ENCODE measurements at places on chromosomes 2 and 18.

DNA sequence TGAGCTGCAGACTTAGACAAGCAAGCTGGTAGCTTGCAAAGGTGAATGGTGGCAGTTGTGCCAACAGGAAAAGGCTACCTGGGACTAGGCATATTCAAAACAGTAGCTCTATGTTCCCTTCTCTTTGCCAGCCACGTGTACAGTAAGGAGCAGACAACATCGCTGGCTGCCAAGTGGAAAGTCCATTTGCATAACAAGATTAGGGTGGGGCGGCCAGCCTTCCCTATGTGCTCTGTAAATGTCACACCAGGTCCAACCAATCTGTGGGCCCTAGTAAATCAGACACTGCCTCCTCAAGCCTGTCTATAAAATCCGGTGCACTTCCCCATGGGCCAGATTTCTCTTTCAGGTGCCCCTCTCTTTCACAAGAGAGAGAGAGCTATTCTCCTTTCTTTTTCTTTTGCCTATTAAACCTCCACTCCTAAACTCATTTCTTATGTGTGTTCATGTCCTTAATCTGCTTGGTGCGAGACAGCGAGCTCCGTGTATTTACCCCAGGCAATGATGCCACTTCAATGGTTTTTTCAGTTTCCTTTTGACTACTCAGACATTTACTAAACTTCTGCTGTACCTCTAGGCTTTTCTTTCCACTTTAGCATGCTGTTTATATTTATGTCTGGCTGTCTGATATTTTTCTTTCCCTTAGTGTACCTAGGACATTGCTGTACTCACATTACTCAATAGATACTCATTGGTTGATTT, 297.4 kb upstream of the GCFC2 start:
- DNase-seq = peak; percentile 44

DNA sequence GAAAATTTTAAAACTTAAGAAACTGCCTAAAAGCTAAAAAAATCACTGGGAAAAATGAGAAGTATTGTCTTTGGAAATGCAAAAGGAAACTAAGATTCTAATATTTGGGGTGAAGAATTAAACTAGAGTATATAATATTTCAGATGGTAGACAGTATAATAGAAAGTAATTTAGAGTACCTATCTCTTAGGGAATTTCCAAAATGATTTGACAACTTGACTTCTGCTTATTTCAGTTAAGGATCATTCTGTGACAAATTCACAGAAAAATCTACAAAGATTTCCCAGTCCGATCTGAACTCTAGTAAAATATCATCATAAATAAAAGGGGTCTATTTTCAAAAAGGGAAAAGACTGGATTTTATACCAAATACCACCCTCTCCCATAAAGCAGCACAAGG, 99.6 kb downstream of the ATAD2B start:
- no peak for DNase-seq

DNA sequence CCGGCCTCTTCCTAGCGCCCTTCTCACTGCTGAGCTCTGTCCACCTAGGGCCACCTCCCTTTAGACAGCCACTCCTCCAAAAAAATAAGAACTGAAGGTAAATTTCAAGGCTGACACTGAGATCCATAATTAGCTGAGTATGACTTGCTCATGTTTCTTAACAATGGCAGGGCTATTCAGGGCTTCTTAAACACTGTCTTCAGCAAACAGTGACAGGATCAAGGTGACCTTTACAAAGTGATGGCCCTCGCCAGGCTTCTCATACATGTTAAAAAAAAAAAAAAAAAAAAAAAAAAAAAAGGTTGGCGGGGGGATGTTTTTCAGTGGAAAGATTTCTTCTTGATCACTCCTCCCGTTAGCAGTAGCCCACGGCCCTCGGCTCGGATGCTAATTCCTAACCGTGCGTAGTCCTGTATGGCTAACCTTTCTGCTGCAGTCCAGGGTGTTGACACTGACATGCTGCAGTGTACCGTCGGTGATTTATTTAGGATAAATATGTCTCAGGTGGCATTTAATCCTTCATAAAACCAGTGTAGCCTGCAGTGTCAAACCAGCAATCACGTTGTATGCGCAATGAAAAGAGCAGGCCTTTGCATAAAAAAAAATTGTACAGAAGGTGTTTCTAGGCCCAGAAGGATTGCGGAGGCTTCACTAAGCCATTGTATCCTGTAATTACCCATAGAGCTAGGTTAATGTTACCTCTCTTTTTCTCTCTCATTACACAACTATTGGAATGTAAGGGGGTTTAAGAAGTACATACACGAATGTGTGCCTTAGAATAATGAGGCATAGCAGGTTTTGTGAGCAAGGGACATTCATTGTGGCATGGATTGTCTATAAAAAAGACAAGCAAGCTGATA, 142.7 kb downstream of the PTGR3 start:
- DNase-seq = no peak

- DNase-seq = no peak
Measured at GRCh38 chr2:503288-503999, 173.8 kb downstream of the TMEM18 start.

DNA sequence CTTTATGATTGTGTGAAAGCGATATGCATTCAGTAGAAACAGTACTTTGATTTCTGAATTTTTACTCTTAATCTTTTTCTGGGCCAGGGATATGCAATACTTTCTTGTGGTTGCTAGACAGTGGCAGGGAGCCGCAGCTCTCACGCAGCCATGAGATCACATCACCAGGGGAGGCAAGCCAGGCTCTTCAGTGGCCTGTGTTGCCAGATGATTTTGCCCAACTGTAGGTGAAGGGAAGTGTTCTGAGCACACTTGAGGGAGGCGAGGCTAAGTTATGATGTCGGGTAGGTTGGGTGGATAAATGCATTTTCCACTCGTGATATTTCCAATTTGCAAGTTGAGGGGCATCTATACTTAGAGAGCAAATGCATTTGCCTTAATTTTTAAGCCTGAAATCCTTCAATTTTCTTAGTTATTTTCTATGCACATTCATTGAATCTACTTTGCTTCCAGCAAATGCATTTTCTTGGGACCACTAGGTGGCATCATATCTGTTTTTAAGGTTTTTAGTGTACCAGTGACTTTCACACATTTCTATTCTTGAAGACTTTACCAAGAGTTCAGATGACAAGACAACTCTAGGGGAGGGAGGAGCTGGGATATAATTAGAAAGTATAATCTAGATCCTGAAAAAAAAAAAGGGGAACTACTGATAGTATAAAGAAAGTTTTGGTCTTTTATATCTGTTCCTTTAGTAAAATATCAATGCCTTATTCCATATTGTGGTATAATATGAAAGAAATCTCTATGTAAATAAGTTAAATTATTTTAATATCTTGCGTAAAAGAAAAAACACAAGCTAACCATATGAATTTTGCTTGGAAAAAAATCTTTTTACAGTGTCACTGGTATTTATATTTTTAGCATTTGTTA, 643.3 kb downstream of the SOCS6 start:
- peak; percentile 46 for DNase-seq

- DNase-seq = peak; percentile 16
Measured at GRCh38 chr2:3223080-3223923, 154.3 kb downstream of the EIPR1 start.

GRCh38 chr18:79770826-79771225, 26.9 kb upstream of the KCNG2 start:
- no peak for DNase-seq

- no peak for DNase-seq
Measured at GRCh38 chr18:80228051-80228848, 19.1 kb downstream of the PARD6G start.

GRCh38 chr18:5431836-5432575, 111.8 kb downstream of the EPB41L3 start:
- DNase-seq = no peak

GRCh38 chr2:144493027-144493809, 26.7 kb downstream of the ZEB2 start:
- no peak for DNase-seq

GRCh38 chr2:15031745-15032240, 399.3 kb downstream of the LRATD1 start:
- peak; percentile 27 for DNase-seq

Data from astrocyte of the hippocampus (primary cell).